ENCODE measurements at places on chromosomes 1 and 21. TPM values are rescaled to one million over a fixed set of nuclear protein-coding genes. Genes with fewer than 3 reads are reported as not detected.
A peak's percentile ranks its signal among the peaks of the same experiment; 100 is the strongest.

- H3K36me3 ChIP-seq = no peaks in the 10 kb centered on the region
- no peak overlapping the region for H3K4me3 ChIP-seq
- no peaks in the 10 kb centered on the region for H3K27me3 ChIP-seq
- peak overlapping the region; percentile 84 for H3K27ac ChIP-seq
- H3K4me1 ChIP-seq = peaks cover 27% of the 10 kb centered on the region
Observed at GRCh38 chr1:234962340-234962989, 166.2 kb downstream of the TOMM20 start.

DNA sequence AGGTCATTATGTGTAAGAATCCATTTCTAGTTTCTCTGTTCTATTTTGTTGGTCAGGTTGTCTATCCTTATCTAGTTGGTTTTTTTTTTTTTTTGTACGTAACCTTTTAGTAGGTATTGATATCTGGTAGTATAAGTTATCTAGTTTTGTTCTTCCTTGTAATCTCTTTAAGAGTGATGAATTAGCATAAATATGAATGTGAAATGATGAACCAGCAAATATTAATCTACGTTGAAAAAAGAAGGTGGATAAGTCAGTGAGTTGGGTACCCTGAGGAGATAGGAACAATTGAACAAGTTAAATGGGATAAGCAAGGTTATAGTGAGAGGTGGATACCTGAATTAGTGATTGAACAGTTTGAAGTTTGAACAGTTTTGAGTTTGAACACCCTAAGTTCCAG is 33.9 kb downstream of the TTC3 start:
- H3K4me3 ChIP-seq = no peak overlapping the region
- H3K27ac ChIP-seq = no peak overlapping the region
- H3K36me3 ChIP-seq = peaks cover 7% of the 10 kb centered on the region
- no peaks in the 10 kb centered on the region for H3K4me1 ChIP-seq
- no peak for DNase-seq
- H3K27me3 ChIP-seq = no peaks in the 10 kb centered on the region

- peaks cover 38% of the 10 kb centered on the region for H3K4me1 ChIP-seq
- H3K36me3 ChIP-seq = peaks cover 2% of the 10 kb centered on the region
- peaks cover 6% of the 10 kb centered on the region for H3K27me3 ChIP-seq
- peak within 1 kb of the TSS; percentile 91 for H3K4me3 ChIP-seq
Observed at GRCh38 chr21:26845066-26845758, at the start of gene ADAMTS1. Gene ADAMTS1 (minus strand): TSS chr21:26845409. CDS start chr21:26844954, 455 bp downstream.

DNA sequence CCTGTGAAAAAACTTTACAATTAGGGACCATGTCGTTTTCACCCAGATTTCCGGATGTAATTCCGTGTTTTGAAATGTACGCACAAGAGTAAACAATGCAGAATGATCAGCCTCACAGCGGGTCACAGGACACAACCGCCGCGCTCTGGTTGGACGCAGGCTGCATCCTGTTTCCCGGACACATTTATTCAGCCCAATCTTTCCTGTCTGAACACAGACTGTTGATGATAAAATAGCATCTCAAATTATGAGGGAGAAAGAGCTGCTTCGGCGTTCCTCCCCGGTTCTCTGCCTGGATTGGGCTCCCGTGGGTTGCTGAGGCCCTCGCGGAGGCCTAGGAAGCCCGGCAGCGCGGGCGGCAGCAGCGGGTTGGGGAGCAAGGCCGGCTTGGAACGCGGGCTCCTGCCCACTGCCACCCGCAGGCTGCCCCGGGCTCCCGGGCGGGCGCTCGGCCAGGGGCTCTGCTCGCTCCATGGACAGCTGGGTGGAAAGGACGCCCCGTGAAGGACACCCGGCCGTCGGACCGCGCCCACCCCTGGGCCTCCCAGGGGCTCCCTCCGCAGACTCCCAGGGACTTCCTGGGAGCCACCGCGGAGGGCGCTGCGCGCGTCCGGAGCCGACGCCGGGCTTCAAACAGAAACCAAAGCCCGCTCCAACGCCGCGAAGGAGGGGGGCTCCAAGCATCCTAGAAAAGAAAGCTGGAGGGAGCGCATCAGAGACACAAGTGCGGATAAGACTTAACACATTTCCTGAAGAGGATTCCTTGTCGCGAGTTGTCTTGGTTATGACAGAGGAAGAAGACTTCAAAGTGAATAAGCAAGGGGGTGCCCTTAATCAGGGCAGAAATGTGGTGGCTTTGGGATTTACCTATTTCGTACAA is 122.3 kb downstream of the ESRRG start:
- no peaks in the 10 kb centered on the region for H3K27me3 ChIP-seq
- H3K4me1 ChIP-seq = no peaks in the 10 kb centered on the region
- peak overlapping the region; percentile 80 for H3K27ac ChIP-seq

DNA sequence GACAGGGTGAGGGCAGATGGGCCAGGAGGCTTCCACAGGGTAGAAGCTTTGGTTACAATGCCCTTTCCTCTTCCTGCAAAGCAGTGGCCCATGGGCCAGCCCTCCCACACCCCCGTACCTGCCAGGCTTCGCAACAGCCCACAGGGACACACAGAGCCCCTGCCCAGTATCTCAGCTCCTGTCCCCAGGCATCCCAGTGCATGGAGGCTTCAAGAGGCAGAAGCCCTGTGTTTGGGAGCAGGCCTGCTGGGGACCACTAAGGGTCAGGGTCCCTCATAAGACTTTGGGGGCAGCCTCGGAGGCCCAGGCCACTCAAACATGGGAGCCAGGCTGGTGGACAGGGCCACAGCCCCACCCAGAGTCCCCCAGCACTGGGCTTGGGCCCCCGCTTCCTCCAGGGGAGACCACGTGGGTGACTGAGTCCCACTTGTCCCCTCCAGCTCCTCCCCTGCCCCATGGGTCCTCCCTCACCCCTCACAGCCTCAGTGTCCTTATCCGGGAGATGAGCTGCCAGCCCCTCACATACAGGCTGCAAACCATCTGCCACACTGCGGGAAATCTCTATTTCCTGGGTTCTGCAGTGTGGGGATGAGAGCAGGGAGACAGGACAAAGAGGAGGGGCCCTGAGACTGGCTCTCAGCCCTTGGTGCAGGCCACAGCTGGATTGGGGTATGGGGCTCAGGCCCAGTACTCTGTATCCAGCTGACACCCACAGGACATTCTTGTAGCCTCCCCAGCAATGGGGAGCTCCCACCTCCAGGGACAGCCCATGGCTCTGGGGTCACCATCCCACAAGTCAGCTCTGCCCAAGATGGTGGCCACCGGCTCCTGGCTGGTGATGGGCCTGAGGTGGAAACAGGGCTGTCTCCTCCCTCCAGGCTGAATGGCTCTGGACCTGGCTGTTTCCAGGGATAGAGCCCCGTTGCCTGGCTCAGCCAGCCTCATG is 50.7 kb downstream of the WNT9A start:
- no peaks in the 10 kb centered on the region for H3K36me3 ChIP-seq
- H3K27ac ChIP-seq = no peak overlapping the region
- DNase-seq = no peak

- peaks cover 12% of the 10 kb centered on the region for H3K36me3 ChIP-seq
- peak overlapping the region; percentile 61 for H3K27ac ChIP-seq
- H3K4me3 ChIP-seq = no peak overlapping the region
- H3K27me3 ChIP-seq = no peaks in the 10 kb centered on the region
- peaks cover 22% of the 10 kb centered on the region for H3K4me1 ChIP-seq
Observed at GRCh38 chr1:21574466-21575151, 65.4 kb downstream of the ALPL start.

DNA sequence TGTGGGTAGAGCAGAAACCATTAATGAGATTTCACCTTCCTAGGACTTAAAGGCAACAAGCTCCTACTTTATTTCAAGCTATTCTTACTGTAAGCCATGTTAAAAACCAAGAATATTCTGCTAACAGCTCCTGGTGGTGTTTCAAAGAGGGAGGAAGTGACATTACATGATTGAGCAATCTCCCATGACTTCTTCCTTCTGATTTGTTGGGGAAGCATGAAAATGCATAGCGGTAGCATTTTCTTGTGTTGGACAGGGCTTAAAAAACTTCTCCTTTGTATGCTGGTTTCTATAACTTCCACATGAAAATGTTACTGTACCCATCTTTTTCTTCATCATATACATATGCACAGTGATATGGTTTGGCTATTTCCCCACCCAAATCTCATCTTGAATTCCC is 297.0 kb upstream of the SNX7 start:
- no peaks in the 10 kb centered on the region for H3K4me1 ChIP-seq
- H3K27me3 ChIP-seq = no peaks in the 10 kb centered on the region
- no peaks in the 10 kb centered on the region for H3K36me3 ChIP-seq
- no peak for DNase-seq
- H3K27ac ChIP-seq = no peak overlapping the region

DNA sequence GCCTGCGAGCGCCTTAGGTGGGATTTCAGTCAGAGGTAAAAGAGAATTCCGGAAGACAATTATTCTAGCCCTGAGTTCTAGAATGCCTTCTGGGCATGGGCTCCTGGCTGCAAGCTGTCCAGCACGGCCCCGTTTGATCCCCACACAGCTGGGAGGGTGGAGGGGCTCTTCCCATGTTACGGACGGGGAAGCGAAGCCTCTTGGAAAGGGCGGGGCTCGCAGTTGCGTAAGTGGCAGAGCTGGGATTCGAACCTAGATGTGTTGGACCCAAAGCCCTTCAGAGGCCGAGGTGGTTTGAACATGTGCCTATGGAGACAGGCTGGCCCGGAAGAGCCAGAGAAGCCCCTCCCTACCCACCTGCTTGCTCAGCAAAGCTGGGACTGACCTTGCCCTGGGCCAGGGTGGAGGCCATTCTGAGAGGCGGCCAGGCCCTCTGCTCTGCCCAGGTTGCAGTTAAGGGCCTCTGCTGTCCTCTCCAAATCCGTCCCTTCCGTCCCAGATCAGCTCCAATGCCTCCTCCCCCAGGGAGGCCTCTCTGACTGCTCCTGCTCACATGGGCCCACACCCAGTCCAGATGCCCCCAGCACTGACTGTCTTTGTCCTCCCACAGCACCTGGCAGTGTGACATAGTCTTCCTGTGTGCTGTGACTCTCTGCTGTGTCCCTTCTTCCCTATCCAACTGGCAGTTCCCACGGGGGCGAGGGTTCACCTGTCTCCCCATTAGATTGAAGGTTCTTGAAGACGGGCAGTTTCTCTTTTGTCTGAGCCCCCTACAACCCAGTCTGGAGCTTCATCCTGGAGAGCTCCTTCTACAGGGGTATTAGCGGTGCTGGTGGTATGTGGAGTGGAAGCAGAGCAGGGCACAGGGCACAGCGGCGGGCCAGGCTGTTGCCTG is 1.2 kb upstream of the HSPB7 start:
- H3K27me3 ChIP-seq = no peaks in the 10 kb centered on the region
- no peak overlapping the region for H3K4me3 ChIP-seq
- H3K27ac ChIP-seq = peak overlapping the region; percentile 70

DNA sequence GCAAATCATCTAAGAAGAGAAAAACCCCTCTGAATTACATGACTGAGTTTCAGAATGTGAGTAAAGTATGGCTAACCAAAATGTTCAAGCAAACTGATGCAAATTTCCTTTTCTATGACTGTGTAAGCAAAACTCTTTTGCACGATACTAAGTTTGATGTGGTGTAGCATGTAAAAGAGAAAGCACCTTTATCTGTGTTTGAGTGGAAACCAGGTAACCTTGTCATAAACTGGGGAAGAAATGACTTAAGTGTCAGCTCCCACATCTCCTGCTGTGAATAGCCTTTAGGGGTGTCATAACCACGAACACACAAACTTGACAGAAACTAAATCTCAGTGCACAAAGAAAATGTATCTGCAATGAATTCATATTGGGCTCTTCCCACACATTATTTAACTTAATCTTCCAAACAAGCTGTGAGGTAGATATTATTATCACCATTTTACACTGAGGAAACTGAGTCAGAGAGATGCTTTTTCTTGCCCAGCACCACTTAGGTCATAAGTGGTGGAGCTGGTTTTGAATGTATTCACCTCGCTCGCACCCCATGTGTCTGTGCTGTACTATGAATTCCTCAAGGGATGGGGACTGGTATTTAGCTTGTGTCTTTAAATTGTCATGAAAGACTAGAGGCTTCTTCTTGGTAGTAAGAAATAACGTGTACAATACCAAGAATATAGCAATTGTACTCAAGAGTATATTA is 32.9 kb upstream of the IL12RB2 start:
- no peak overlapping the region for H3K27ac ChIP-seq
- H3K27me3 ChIP-seq = no peaks in the 10 kb centered on the region
- no peak overlapping the region for H3K4me3 ChIP-seq
- no peaks in the 10 kb centered on the region for H3K4me1 ChIP-seq

DNA sequence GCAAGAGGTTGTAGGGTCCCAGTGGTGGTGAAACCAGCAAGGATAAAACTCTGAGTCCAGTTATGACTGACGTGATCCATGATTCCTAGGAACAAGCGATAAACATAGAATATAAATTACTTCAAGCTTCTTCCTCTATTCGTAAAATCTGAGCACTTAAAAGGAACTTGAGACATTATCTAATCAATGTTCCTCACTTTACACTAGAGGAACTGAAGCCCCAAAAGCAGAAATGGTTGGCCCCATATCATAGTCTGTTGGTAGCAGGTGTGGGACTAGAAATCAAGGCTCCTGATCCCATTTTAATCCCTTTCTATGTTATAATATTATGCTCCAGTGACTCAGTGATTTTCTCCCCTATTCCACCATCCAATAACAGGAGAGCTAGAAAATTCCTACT is 21.9 kb upstream of the MNDA start:
- H3K4me1 ChIP-seq = no peaks in the 10 kb centered on the region
- no peaks in the 10 kb centered on the region for H3K27me3 ChIP-seq
- H3K27ac ChIP-seq = no peak overlapping the region
- DNase-seq = no peak
- no peaks in the 10 kb centered on the region for H3K36me3 ChIP-seq

The ITLN2 gene
- total RNA-seq = 0.17 TPM

- H3K27ac ChIP-seq = no peak overlapping the region
- H3K4me1 ChIP-seq = peaks cover 6% of the 10 kb centered on the region
- H3K4me3 ChIP-seq = no peak overlapping the region
- no peak for DNase-seq
- peaks cover 22% of the 10 kb centered on the region for H3K36me3 ChIP-seq
Observed at GRCh38 chr1:236176337-236177336, 34.3 kb downstream of the GPR137B start.

DNA sequence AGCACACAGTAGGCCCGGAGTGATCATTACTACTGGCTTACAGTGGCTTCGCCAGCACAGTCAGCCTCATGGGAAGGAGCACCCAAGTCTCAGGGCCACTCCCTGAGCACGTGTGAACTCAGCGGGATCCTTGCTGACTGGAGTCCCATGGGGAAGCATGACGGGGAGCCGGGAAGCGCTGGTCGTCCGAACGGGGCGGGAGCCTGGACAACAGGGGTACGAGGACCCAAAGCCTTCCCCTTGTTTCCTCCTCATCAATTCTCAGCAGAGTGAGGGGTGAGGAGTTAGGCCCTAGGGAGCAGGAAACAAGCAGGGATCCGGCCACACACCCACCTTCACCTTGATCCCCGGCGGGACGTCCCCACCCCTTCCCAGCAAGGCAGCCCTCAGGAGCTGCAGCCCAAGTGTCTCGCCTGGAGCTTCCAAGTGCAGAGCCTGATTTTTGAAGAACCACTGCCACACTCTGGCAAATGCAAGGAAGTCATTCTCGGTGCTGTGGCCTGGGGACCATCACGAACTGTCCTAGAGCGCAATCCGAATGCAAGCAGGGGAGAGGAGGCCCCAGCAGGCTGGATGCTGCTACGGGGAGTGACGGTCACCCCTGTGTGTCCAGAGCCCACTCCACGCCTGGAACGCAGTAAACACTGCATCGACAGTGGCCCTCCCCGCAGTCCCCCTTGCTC is 35.5 kb downstream of the TOMM20 start:
- no peaks in the 10 kb centered on the region for H3K27me3 ChIP-seq
- H3K36me3 ChIP-seq = no peaks in the 10 kb centered on the region
- no peak overlapping the region for H3K27ac ChIP-seq
- DNase-seq = no peak
- H3K4me3 ChIP-seq = peak overlapping the region; percentile 28
- peaks cover 38% of the 10 kb centered on the region for H3K4me1 ChIP-seq

- H3K27me3 ChIP-seq = peaks cover 11% of the 10 kb centered on the region
- H3K4me3 ChIP-seq = no peak overlapping the region
- H3K4me1 ChIP-seq = peaks cover 26% of the 10 kb centered on the region
- no peaks in the 10 kb centered on the region for H3K36me3 ChIP-seq
Observed at GRCh38 chr1:3450983-3451382, 3.5 kb upstream of the ARHGEF16 start.

Measured in spinal cord (tissue), 10 donors.